ENCODE measurements at places on chromosomes 12 and 14.

GRCh38 chr12:124504273-124505000, 63.0 kb downstream of the NCOR2 start:
- no peak for DNase-seq

- no peak for DNase-seq
These were observed 2.6 kb downstream of the GPR68 start for GRCh38 chr14:91241863-91242262.

DNA sequence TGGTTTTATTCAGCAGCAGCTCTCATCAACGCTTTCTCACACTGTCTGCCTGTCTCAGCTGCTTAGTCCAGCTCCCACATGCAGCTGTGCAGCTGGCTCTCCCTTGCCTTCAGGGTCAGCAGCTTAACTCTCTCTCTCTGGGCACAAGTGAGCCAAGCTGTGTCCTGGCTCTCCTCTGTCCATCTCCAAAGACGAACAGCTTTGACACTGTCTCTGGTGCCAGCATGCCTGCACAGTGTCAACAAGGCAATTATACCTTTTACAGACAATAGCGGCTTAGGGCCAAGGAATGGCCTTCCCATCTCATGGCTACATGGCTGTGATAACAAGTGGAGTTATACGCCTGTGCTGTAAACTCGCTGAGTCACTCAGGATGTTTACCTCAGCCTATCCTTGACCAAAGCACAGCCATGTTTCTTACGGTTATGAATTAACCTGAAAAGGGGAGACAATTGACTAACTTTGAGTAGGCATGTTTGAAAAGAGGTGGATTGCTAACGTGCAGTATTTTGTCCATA, 38.4 kb upstream of the MANSC4 start:
- no peak for DNase-seq

DNA sequence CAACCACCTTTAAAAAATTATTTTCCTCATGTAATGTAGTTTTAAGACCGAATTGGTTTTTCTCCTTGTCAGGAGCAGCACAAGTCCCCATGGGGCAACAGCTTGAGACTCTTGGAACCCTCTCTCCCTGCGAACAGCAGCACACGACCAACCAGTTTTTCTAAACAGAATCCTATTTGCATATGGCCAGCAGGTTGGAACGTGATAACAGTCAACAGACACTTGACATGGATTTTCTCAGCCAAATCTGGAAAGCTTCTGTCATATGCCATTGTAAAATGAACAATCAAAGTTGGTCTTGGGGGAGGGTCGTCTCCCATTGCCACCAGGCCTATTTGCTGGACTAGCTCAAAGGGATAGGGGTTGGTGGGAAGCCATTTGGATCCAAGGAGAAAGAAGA, 1915.0 kb upstream of the FLRT2 start:
- DNase-seq = no peak
